Activated B cell treated with CpG ODN at 0.5 μM for 24 hours (primary cell): ENCODE measurements at places on chromosomes 16 and 17.
A peak's percentile ranks its signal among the peaks of the same experiment; 100 is the strongest.

GRCh38 chr17:156094-156621 is 18.8 kb downstream of the SCGB1C2 start:
- DNase-seq = no peak

DNA sequence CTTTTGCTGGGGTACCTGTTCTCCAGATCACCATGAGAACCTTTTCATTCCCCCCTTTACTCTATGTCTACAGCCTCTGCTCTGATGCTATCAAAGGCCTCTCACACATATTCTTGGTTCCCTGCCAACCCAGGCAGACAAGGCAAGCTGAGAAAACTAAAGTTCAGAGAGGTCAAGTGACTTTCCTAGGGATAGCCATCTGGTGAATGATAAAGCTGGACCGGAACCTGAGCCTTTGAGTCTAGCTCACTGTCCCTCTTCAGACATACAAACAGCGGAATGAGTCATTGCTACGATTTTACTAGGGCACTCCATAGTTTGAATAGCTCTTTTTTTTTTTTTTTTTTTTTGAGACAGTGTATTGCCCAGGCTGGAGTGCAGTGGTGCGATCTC is 73.3 kb downstream of the XYLT1 start:
- no peak for DNase-seq

DNA sequence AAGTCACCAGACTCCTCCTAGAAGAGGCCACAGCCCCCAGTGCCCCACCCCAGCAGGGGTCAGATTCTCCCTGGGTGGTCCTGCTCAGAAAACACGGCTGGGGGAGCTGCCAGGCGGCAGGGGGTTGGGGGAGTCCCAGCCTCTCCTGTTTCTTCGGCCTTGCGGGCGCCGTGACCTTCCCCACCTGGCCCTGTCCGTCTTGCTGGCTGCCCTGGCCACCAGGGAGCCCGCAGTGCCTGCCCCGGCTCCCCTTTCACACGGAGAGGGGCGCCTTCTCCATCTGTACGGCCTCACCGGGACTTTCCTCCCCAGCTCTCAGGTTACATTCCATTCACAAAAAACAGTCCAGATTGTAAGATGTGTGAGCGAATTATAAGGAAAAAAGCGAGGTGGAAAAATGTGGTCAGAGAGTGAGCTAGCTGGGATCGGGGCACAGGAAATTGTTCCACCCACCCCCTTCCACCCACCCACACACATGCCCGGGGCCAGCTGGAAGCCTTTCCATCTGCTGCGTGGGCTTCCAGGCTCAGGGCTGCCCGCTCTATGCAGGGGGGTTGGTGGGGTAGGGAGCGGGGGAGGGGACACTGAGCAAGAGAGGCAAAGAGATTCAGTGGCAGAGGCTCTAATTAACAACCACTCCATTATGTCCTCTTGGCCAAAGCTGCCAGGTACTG is 14.6 kb upstream of the CIBAR2 start:
- no peak for DNase-seq

GRCh38 chr17:42101513-42102292 is 3.4 kb upstream of the ZNF385C start:
- DNase-seq = peak; percentile 67

GRCh38 chr16:83068686-83069085 is 441.9 kb downstream of the CDH13 start:
- no peak for DNase-seq

DNA sequence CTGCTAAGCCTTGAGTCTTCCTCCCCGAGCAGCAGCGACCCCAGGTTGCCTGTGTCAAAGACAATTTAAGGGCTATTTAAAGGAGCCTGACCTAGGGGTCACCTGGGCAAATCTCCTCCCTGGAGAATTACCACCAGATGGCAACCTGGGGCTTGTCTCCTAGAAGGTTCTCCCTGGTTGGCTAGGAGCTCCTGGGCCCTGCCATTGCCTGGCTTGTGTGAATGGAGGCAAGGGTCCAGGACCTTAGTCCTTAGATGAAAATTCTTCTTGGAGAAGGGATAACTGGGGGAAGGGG is 51.3 kb upstream of the TAC4 start:
- DNase-seq = no peak

GRCh38 chr17:47414612-47415011 is 90.9 kb downstream of the EFCAB13 start:
- DNase-seq = no peak

- DNase-seq = no peak
Observed at GRCh38 chr16:87764600-87765472, 950 bp downstream of the KLHDC4 start.

DNA sequence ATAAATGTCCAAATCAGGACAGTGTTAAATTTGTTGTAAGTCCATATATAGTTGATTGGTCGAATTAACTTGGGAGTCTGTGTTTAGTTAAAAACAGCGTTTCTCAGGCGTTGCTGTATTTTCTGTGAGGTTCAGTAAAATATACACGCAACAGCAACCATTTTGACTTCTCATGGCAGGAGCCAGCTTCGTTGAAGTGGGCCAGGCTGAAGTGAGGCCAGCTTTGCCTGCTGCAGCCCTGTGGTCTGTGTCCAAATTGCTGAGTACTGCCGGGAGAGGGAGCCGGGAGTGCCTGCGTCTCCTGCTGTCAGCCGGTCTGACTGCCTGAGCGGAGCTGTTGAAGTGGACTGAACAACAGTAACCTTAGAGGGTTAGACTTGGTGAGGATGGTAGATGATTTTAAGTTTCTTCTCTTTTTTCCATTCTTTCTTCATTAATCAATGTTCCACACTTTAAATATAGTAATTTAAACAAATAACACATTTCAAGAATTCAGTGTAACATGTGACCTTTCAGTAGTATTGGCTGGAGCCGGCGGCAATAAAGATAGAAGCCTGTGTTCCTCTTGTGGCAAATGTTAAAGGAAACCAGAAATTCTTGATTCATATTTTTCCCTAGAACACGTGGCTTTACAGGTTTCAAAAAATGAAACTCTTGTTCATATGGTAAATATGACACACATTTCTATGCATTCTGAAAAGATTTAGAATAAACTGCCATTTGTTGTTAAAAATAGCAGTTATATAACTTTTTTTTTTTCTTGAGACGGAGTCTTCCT is 37.0 kb upstream of the ZNF750 start:
- no peak for DNase-seq

DNA sequence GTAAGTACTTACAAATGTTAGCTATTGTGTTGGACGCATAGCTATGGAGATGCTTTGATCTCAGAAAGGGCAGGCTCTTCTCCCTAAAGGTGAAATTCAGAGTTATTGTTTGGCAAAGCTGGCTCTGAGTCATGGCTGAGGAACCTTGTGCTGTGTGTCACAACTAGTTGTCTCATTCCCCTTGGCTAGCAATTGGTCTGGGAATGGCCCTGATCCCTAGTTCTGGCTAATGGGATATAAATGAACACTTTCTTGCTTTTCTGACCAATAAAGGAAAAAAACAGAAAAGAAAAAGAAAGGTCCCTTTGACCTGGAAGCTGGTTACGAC is 210.6 kb downstream of the MAP2K4 start:
- DNase-seq = no peak

DNA sequence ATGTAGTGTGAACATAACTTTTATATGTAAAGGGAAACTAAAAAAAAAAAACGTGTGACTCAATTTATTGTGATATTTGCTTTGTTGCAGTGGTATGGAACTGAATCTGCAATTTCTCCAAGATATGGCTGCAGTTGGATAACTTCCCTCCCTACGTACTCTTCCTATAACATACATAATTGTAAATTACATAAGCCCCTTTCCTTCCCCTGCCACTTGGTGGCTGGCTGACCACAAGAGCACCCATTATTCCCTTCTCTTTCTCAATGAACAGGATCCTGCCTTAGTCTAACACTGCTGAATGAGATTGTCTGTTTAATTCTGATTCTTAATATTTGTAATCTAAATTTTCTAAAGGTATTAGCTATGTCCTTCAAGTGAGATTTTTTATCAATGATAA is 27.8 kb downstream of the CCL4 start:
- no peak for DNase-seq

GRCh38 chr16:65657556-65657955 is 535.7 kb upstream of the CDH11 start:
- no peak for DNase-seq

DNA sequence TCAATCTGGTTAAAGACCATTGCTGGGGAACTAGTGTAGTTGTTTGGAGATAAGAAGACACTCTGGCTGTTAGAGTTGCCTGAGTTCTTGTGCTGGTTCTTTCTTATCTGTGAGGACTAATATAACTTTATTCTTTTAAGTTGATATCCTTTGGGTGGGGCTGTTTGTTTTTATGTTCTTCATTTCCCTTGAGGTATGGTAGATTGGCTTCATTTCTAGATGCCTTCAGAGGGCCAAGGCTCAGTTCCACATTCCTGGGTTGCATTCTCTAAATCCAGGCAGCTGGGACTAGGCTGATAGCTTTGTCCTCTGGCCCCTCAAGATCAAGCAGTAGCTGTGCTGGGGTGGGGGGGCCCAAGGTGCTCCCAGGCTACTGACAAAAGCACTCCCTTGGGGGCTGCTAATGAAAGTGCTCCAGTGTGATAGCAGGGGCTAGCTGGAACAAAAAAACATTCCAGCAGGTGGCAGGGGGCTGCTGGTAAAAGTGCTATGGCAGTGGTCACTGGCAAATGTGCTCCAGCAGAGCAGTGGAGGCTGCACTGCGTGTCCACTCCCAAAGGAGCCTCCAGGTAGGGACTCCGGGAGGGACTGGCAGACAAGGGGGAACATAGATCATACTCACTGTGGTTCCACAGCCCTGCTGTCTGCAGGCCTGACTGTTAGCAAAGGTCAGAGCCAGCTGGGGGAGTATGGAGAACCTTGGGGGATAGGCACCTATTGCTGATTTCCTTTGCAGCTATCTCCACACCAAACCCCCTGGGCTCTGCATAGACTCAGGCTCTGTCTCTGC is 45.9 kb upstream of the KCNJ16 start:
- no peak for DNase-seq

GRCh38 chr16:5216441-5217080 is 119.0 kb upstream of the EEF2KMT start:
- no peak for DNase-seq

DNA sequence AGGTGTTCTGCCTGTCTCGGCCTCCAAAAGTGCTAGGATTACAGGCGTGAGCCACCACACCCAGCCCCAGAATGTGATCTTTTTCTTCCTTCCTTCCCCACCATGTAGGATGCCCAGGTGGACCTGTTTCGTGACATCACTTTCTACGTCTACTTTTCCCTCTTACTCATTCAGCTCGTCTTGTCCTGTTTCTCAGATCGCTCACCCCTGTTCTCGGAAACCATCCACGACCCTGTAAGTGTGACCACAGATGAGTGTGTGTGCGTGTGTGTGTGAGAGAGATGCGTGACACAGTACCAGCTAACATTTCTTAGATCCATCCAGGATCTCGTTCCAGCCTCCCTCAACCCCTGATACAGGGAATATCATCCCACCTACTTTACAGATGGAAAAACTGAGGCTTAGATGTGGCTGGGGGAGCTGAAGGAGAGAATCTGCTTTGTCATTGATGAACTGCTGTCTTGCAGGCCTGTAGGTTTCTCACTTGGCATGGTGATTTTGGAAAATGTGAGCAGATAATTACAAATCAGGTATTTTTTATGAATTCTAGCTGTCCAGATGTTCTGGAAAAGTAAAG is 67.1 kb downstream of the ABCC1 start:
- DNase-seq = no peak

- no peak for DNase-seq
Observed at GRCh38 chr17:17495536-17496188, 533 bp downstream of the RASD1 start.

DNA sequence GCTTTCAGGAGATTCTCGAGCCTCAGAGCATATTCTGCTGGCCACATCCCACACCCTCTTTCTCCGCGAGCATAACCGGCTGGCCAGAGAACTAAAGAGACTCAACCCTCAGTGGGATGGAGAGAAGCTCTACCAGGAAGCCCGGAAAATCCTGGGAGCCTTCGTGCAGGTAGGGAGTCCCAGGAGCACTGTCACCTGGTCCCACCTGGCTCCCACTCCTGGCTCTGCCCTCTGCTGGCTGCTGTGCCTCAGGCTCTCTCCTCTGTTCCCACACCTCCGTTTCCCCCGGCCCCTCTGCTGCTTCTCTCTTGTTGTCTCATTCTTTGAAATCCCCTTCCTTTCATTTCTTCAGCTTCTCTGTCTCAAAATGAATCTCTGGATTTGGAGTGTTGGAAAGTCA is 16.4 kb downstream of the LPO start:
- no peak for DNase-seq

DNA sequence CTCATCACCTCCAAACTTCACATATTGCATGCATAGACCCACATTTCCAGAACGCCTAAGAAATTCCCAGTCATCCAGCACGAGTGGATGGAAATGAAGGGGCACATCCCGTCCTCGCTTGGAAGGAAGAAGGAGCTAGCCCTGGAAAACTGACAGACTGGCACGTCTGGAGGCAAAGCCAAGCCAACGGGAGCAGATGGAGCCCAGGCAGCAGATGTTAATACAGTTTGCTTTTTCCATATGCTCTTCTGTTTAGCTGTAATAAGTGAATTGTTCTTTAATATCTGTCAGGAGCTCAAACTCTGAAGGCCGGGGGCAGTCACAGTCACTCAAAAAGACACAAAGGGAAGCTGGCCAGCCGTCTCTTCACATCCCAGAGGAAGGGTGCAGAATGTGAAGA is 187.7 kb downstream of the XYLT1 start:
- no peak for DNase-seq

DNA sequence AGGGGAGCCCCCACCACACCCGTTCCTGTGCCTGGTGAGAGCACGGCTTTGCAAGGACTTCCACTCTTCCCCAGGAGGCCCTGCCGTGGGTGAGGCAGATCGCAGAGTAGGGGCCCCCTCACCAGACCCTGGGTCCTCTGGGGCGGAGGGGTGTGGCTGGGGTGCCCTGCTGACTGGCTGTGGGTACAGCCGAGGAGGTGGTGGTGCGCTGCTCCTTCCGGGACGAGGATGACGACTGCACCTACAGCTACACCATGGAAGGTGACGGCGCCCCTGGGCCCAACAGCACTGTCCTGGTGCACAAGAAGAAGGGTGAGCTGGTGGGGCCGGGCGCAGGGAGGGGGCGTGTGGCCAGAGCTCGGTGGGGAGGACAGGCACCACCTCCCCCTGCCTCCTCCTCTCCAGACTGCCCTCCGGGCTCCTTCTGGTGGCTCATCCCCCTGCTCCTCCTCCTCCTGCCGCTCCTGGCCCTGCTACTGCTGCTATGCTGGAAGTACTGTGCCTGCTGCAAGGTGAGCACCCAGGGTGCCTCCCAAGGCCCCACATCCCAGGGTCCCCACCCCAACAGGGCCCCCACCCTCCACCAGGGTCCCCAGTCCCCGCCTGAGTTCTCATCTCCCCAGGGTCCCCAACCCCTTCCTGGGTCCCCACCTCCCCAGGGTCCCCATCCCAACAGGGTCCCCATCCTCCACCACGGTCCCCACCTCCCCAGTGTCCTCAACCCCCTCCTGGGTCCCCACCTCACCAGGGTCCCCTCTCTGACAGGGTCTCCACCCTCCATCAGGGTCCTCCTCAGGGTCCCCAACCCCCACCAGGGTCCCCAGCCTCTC is 16.1 kb downstream of the ITGB4 start:
- DNase-seq = no peak

- DNase-seq = peak; percentile 37
Observed at GRCh38 chr17:38428112-38428642, at the start of gene ARHGAP23. ARHGAP23 (plus strand) TSS chr17:38428464; CDS start chr17:38428486, 22 bp downstream.

GRCh38 chr17:50244771-50245170 is 29.5 kb upstream of the TMEM92 start:
- no peak for DNase-seq
